ENCODE measurements at places on chromosomes 4 and X. TPM values are rescaled to one million over a fixed set of nuclear protein-coding genes. Genes with fewer than 3 reads are reported as not detected.

The RBMXL3 gene
- total RNA-seq: not detected

The ATOH1 gene
- not detected for total RNA-seq

The AR gene
- 6.8 TPM for total RNA-seq

The UCP1 gene
- total RNA-seq: not detected

The TGIF2LX gene
- not detected for total RNA-seq

The SPACA5 gene
- total RNA-seq: not detected

The DMRTC1 gene
- total RNA-seq: not detected

The NAA11 gene
- total RNA-seq: not detected

The ASB9 gene
- 0.17 TPM for total RNA-seq

The CXCL13 gene
- not detected for total RNA-seq

The FAM184B gene
- 0.12 TPM for total RNA-seq

The BLTP1 gene
- 25.7 TPM for total RNA-seq

The NR0B1 gene
- total RNA-seq: not detected

The CT45A1 gene
- not detected for total RNA-seq

The MBNL3 gene
- 3.9 TPM for total RNA-seq

The MTTP gene
- total RNA-seq: under 0.01 TPM

The MAOB gene
- total RNA-seq: 0.47 TPM

The RASL11B gene
- 6.4 TPM for total RNA-seq

The FGB gene
- total RNA-seq: not detected

The GUCY1A1 gene
- total RNA-seq: 0.12 TPM

The RHOXF2 gene
- total RNA-seq: not detected

The ADRA2C gene
- total RNA-seq: 7.0 TPM

The FGF16 gene
- total RNA-seq: 1.6 TPM

The SLC2A9 gene
- 2.6 TPM for total RNA-seq

The RENBP gene
- total RNA-seq: 0.12 TPM

The SASH3 gene
- total RNA-seq: not detected

The TBC1D8B gene
- 6.7 TPM for total RNA-seq

The RNF175 gene
- not detected for total RNA-seq

The LGI2 gene
- total RNA-seq: 0.94 TPM

The KCND1 gene
- total RNA-seq: 3.5 TPM

The SPANXC gene
- total RNA-seq: not detected

The PCSK1N gene
- total RNA-seq: 3.7 TPM

The SAP30 gene
- 26.0 TPM for total RNA-seq

The SSX5 gene
- not detected for total RNA-seq

The SOD3 gene
- total RNA-seq: 82.9 TPM

The CCNB3 gene
- under 0.01 TPM for total RNA-seq

The TMEM150C gene
- 0.23 TPM for total RNA-seq

The NXF2B gene
- total RNA-seq: not detected

The SLC49A3 gene
- total RNA-seq: 5.7 TPM

The NDNF gene
- 1.1 TPM for total RNA-seq

The PRKG2 gene
- 4.3 TPM for total RNA-seq

The CXCL1 gene
- 39.3 TPM for total RNA-seq

Data from pericardium fibroblast (primary cell).